DMS53 (cell line): ENCODE measurements at places on chromosomes 5 and 9.

DNA sequence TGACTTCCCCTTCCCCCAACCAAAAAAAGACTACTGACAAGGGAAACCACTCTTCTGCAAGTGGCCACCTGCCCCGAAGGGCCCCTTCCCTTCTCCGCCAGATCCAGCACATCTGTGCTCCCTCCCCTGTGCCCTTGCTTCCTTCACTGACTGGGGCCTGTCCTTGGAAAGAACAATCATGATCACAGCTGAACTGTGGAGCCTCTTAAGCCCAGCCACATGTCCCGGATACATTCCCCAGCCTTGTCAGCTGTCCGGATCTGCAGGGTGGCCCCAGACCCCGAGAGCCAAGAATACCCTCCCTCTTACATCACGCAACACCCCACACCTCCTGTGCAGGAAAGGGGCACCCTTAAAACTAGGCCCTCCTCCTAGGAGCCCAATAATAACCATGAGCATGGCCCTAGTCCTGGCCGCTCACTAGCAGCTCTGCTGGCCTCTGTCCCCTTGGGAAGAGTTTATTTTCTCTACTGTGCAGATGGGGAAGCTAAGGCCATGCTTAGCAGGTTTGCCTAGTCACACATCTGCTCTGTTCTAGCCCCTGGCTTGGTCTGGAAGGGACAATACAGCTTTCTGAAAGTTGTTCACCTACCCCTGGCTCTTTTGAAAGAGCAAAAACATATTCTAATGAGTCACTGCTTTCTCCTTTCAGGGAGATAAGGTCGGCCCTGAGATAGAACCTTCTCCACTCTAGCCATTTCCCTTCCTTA lies 3.8 kb downstream of the SPRY4 start:
- no peak for DNase-seq

DNA sequence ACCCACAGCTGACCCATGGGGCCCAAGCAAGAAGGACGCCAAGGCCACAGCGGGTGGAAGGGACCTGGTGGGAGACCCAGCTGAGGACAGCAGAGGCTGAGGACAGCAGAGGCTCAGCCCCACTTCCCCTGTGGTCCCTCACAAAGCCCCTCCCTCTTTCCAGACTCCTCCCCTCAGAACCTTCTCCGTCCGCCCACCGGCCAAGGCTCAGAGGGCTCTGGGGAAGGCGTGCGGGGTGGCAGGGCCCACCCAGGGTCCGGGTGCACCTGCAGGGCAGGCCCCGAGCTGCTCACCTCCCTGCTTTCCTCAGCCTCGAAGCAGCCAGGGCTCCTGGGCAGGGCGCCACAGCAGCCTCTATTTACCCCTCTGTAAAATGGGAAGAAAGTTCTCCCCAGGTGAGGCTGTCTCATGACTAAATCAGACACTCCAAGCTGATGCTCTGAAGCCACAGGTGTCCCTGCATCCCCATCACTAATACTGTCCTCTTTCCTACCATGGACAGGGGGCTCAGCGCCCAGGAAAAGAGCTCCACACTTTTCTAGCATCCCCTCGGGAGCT lies 137.9 kb upstream of the PPP1R26 start:
- DNase-seq: no peak

- DNase-seq: no peak
Measured at GRCh38 chr5:151081431-151082281, 822 bp upstream of the TNIP1 start.

DNA sequence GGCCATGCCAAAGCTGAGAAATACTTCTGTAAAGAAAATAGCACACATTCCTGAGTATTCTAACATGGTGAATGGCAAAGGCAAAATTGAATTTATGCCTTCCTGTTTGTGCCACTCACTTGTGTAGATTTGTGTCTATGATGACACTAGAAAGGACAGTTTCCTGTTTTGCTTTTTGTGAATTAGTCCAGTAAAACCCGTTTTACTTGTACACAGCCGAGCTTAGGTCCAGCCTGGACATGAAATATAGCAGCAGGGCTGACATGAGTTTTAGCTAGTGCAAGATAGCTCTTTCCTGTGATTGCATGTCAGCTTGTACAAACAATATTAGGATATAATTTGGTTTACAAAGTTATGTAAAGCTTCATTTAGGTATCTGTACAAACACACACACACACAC lies 1891.7 kb upstream of the WWC1 start:
- no peak for DNase-seq

DNA sequence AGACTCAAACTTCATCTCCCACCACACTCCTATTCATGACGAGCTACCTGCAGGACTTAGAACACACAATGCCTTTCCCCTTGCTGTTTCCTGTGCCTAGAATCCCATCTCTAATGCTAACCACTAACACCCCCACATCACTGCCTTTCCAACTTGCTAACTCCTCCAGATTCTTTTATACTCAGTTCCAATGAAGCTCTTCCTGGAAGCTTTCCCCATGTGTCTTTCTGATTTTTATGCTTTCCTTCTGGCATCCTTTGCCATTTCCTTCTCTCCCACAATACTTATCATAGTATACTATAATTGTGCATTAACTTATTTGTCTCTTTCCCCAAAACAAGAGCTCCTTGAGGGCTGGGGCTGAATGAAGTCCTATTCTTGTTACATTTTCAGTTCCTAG lies 115.3 kb upstream of the PLPPR1 start:
- DNase-seq: no peak

GRCh38 chr5:169826618-169827017 lies 153.7 kb downstream of the INSYN2B start:
- peak; percentile 10 for DNase-seq

DNA sequence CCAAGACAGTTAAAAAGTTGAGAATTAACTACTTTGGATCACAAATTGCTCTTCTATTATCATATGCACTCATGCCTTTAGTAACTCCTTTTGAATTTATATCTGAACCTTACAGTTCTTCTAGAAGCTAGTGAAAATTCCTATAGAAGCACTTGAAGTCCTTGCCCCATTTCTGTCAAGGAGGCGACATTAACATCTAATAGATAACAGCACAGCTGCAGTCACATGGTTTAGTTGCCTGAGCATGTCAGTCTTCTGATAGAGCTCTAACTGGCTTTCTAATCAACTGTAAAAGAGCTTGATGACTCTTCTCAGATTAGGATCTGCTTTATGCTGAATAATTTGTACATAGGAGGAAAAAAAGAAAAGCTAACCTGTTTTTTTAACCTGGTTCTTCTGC lies 9.0 kb downstream of the RFESD start:
- no peak for DNase-seq

- DNase-seq: peak; percentile 97
Measured at GRCh38 chr9:135990468-135991429, 29.6 kb upstream of the UBAC1 start.

GRCh38 chr9:132059361-132059760 lies 20.3 kb downstream of the MED27 start:
- no peak for DNase-seq

DNA sequence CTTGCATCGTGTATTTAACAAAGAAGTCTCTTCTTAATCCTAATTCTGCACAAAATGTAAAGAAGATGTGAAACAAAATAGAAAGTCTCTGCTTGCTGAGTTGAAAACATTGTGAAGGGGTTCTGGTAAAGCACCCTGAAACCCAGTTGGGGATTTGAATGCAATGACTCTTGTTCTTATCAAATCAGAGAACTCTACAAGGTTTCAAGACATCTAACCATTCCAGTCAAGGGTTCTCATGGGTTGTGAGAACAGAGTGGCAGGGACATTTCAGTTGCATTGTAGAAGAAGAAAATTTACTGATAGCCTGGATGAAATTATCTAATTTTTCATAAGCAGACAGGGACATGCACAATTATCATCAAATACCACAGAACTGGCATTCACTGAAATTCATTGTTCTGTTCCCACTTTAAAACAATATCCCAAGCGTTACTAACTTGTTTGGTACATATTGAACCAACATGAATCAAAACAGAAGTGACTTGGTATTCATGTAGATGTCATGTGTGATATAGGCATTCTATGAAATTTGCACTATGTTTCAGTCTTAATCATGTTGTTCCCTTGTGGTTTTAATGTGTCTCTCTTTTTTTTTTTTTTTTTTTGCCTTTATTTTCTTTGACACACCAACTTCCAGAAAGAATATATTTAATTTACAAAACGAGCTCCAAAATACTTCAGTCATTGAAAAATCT lies 563.3 kb downstream of the IRX1 start:
- no peak for DNase-seq

DNA sequence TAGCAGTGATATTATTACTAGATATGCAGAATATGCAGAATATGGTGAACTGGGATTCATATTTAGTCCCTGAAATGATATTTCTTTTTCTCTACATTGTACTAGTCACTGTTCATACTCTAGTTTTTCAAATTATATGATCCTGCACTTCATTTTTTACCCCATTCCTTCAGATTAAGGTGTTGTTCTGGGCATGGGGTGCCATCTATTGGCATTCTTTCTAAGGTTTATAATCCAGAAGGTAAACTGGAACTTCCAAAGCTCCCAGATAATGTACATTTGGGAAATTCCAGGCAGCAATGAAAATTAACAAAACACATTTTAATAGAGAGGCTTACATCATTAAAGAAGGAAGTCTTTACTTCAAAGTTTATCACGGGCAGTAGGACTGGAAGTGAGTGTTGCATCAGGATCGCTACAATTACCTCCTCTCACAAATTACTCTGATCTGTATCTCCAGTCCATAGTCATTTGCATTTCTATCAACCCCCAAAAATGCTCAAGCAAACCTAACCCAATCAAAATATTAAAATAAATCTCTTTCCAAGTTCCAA lies 12.5 kb downstream of the RFX3 start:
- DNase-seq: no peak

GRCh38 chr5:88290801-88291200 lies 22.2 kb upstream of the TMEM161B start:
- DNase-seq: no peak

GRCh38 chr9:104417296-104417695 lies 86.8 kb upstream of the OR13F1 start:
- DNase-seq: no peak

- DNase-seq: no peak
Measured at GRCh38 chr9:89207026-89207425, 28.4 kb upstream of the SHC3 start.

DNA sequence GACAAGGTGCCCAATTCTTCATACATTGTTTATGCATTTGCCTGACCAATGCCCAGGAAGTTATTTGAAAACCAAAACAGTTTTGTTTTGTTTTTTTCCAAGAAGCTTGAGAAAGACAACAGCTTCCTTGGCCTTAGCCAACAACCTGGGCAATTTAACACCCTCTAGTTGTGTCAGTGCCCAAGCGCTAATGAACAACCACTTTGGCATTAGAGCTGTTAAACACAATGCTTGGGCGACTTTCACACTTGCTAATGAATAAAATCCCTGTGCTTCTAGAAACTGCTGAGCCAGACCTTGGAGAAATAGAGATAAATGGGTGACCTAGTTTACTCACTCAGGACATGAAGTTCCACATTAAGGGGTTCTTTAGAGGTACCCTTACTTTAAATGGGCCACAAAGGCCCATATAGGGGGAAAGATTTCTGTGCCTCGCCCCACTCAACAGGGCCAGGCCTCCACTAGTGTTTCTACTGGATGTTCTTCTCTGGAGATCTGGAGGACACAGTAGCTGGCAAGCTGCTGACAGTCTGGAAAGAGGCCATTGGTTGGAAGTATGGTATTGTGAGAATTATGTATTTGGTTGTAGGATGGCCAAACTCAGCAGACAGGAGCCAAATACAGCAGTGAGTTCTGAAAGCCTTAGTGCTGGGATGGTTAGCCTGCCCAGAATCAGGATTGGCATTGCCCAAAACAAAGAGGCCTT lies 179.8 kb downstream of the DOCK8 start:
- DNase-seq: no peak

DNA sequence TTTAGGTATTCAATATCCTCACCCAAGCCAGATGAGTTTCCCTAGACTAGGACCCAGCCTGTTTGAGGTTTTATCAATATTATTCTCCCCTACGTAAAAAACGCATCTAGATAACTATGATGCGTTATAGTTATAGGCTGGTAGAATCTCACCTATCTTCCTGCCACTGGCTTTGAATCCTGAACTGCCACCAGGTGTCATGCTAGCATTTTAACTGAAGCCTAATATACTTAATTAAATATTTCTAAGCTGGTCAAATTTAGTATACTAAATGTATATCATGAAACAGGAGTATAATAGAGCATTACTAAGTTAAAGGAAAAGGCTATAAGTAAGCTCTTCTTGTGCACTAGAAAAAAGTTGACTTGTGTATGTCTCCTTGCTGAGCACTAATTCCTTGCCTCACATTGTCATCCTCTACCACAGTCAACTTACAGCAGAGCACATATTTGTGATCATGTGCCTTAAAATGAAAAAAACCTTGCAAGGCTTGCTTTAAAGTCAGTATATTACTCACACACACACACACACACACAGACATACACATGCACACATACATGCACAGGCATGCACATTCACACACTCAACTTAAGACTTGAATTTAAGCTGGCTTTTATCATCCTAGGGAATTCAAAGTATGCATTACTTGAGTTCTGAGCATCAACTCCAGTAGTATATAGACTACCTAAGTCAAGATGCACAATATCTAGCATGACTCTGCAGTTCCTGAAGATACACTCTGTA lies 303.4 kb downstream of the ADGRV1 start:
- DNase-seq: peak; percentile 4

- no peak for DNase-seq
Measured at GRCh38 chr5:167982-168660, 23.2 kb upstream of the LRRC14B start.

DNA sequence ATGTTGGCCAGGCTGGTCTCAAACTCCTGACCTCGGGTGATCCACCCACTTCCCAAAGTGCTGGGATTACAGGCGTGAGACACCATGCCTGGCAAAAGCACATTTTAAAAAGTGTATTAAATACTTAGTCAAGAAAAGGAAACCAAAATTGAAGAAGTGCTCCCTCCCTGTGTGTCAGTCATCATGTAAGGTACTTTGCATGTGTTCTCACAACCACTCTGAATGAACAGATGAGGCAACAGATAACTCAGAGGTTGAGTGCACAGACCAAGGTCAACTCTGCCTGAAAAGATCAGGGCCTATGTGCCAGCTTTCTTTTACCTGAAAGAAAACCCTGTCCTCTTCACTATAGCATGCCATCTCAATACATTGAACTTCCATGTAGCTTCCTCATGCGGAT lies 289.7 kb downstream of the MRPS30 start:
- DNase-seq: no peak

DNA sequence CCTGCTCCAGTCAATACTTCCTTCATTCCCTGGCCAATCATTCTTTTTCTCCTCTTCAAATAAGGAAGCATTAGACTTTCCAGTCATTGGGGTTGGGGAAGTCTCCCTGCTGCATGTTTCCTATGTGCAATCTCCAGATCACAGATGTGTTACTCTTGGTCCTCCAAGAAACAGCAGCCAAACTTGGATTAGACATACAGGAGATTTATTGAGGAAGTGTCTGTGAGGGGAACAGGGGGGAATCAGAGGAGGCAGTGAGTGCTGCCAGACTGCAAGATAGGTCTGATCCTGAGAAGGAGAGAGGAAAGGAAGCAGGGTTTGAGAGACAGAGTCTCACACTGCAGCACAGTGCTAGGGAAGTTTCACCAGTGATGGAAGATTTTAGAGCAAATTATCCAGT lies 40.6 kb upstream of the SLIT3 start:
- DNase-seq: no peak

- no peak for DNase-seq
Measured at GRCh38 chr5:175728316-175728715, 70.4 kb downstream of the HRH2 start.
